K562 (cell line): ENCODE measurements at places on chromosomes 11 and 22. TPM values are rescaled to one million over a fixed set of nuclear protein-coding genes. Genes with fewer than 3 reads are reported as not detected.

GRCh38 chr11:32571039-32571438, 12.6 kb upstream of the EIF3M start:
- DNase-seq, result no peak

ABTB2 gene
- total RNA-seq, result 0.13 and 0.29 TPM in 2 replicates

LRRC10B gene
- not detected in 2 replicates for total RNA-seq

GRCh38 chr11:44570411-44571155, 5.1 kb downstream of the CD82 start:
- no peak for DNase-seq

SLCO2B1 gene
- 11.6 and 13.1 TPM in 2 replicates for total RNA-seq

DNA sequence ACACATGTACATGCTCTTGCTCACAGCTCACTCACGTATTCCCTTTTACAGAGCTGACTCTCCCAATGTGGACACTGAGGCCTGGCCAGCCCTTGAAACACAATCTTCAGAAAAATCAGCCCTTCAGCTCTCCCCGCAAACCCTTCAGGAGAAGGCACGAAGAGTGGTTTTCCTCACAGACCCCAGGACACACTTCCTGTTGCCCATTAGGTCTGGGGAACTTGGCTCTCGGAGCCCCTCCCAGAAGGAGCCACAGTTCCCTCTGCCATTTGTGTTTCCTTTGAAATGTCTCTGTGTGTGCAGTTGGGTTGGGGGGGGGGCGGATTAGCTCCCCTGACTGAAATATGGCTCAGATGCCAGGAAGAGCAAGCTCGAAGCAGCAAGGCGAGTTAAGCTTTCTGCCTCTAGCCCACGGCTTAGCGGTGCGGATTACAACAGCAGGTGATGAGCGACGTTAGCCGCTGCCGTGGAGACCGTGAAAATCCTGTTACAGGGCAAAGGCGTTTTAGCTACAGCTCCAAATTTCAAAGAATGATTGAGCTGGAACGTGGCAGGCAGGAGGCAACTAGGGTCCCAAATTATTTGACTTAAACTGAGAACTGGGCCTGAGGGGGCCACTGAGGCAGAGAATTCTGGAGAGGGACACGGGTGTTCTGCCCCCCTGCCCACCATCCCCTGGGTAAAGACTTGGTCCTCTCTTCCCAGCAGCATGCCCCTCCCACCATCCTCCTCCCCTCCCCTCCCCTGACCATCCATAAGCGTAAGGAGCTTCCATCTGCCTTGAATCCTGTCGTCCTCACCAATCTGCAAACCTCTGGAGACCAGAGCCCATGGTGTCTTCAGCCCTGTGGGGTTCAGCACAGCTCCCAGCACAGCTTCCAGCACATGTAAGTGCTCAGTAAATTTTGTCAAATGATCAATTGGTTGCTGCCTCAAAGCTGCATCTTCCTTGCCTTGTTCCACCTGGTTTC, 598.6 kb downstream of the BUD13 start:
- DNase-seq, result no peak

DNA sequence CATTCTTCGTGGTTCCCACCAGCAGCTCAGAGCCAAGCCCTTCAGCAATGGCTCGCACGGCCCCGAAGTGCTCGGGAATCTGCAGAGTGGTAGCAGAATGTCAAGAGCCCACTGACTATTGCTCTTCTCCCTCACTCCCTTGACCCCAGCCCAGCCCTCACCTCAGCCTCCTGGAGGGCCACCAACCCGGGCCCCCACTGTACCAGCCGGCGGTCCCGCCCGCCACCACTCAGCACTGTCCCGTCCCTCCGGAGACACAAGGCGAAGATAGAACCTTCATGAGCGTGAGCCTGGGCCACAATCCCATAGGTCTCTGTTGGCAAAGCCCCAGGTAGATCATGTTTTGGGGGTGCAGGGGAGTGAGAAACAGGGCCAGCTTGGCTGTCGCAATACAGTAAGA, 4.2 kb upstream of the MTA2 start:
- no peak for DNase-seq

DNA sequence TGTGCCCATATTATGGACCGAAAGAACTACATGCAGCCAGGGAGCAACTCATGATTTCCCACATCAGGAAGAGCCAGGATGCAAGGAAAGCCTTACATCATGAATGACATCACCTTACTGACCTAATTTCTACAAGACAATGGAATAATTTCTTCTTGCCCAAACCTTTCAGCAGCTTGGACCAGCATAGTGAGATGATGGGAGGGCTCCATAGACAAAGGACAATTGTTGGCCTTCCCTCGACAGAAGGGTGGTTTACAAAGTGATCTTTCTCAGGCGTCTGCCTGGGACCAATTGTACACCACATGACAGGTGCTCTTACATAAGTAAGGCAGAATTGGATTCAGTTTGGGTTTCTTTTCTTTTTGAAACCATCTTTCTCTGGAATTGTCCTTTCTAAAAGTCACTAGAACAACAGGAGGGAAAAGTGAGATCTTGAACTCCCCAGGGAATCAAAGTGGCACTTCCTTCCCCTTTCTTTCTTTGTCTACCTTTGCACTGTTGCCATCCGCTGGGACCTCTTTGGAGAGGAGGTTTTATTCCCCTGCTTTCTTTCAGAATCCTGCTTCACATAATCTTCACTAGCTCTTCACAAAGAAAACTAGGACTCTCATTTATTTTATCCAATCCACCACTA, 51.7 kb upstream of the PAK1 start:
- no peak for DNase-seq
